ENCODE measurements at places on chromosomes 2 and 18.
A peak's percentile ranks its signal among the peaks of the same experiment; 100 is the strongest.

DNA sequence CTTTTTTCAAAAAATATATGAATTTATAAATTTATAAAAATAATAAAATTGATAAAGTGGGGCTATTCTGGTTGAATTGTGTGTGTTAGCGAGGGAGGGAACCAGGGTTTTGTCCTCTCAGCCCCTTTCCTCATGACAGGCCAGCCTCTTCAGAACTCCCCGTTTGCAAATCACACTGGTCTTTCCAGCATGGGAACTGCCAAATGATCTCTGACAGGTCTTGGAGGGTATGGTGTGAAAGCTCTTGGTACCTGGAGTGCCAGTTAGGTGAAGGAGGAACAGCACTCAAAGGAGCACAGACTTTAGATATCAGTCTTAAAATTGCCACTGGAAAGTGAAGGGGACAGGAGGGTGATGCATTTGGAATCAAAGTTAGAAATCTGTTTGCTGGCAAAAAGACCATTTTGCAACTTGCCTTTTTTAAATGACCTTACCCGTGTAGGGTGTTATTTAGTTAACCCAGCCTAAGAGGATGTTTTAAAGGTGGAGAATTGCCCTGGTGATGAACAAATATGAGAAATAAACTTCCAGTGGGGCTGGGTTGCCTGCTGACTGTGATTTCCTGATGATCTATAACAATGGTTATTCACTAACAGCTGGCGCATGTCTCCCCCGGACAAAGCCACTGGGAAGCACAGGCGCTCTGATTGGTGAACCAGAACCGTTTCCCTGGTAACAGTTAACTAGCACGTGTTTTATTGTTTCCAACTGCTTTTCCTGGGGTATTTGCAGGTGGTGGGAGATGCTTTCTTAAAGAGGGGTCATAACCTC lies 85.3 kb upstream of the EFEMP1 start:
- DNase-seq = peak; percentile 50

GRCh38 chr2:127411653-127412369 lies 6.4 kb upstream of the PROC start:
- no peak for DNase-seq

- no peak for DNase-seq
Measured at GRCh38 chr2:58146707-58147106, 94.4 kb downstream of the FANCL start.

DNA sequence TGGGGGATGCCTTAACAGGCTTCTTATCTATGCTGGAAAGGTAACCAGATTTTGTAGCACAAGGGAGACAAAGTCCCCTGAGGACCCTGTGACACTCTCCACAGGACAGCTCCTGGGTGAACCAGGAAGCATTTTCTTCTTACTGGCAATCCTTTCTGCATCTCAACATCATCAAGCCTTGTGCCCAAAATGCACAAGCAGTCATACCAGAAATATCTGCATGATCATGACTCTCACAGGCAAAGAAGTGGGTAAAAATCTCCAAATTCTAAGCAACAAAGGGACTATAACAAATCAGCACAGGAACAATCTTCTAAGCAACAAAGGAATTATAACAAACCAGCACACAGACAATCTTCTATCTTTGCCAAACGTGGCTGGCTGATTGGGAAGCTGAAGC lies 99.1 kb upstream of the CD226 start:
- DNase-seq = no peak

DNA sequence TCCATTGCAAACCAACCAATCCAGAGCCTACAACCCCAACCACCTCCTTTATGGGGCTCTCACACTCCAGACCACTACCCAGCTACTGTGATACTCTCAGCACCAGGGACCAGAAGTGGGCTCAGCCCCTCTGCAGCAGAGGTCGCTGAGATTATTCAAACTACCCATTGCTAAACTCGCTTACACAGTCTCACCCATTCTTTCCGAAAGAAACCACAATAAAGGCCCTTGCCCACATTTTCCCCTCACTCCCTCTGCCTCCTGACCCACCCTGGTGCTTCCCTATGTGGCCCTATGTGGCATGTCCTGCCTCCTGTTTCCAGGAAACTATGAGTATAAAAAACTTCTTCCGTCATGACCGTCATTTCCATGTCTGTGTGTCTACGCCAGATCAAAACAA lies 10.7 kb downstream of the TEX51 start:
- DNase-seq = no peak

DNA sequence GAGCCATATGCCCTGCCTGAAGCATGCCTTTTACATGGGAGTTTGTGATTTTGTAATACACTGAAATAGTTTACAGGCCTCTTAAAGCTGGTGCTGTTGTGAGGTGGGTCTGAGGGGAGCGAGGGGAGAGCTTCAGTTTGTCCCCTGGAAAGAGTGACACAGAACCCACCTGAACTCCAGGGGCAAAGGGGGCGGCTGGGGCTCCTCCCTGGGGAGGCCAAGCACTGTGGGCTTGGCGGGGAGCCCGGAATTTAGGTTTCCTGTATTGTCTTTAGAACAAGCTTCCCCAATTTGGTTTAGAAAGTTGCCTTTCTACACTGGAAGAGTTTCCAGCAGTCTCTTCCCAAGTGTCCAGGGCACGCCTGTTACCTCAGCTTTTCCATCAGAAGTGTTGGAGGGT lies 75.7 kb downstream of the VAPA start:
- no peak for DNase-seq

GRCh38 chr2:18209934-18210639 lies 331.6 kb downstream of the KCNS3 start:
- peak; percentile 50 for DNase-seq

- no peak for DNase-seq
Measured at GRCh38 chr2:862731-863466, 87.8 kb upstream of the SNTG2 start.

GRCh38 chr2:113255140-113256070 lies 23.3 kb downstream of the PAX8 start:
- DNase-seq = no peak

GRCh38 chr2:157258520-157259326 lies 1.2 kb downstream of the GALNT5 start:
- DNase-seq = no peak

GRCh38 chr18:48933578-48934414 lies 17.0 kb downstream of the SMAD7 start:
- no peak for DNase-seq

DNA sequence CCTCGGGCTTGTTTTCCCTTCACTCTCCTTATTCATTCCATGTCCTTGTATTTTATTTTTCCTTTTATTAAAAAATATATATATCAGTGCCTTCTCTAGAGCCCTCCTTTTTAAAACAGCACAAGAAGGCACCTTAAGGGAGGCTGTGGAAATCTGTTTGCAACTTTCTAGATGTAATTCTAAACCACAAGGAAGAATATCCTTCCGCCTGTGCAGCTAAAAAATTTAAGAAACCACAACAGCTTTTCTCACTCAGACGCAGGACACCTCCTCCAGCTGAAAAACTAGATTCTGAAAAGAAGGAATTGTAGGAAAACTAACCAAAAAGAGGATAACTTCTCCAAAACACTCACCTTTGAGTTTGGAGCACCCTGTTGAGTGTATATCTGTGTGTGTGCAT lies 142.2 kb downstream of the BCL11A start:
- no peak for DNase-seq

DNA sequence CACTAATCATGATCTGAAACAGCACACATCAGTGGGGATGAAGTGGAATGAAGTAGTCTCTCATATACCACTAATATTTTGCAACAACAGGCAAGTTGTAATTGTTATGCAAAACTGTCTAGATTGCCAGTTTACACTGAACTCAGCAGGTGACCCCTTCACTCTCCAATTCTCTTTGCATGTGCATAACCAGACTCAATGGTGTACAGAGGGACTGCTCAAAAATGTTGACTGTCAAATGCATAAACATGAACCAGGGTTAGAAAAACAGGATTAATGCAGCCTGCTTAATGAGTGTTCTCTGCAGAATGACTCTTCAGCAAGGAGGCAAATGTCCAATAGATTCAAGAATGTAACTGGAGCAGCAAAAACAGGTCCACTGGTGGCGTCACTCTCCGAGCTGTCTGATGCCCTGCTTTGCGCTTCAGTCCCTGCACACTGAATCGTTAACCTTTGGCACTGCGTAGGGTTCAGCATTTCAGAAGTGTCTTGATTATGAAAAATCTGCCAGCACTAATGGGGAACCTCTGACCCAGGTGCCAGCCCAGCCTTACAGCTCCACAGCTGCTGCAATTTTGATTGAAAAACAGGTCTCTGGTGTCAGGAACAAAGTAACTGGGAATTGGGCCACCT lies 209.3 kb downstream of the TDRD15 start:
- no peak for DNase-seq

- DNase-seq = no peak
Measured at GRCh38 chr2:169693360-169693759, 845 bp downstream of the CFAP210 start.

GRCh38 chr2:56099963-56100362 lies 83.8 kb upstream of the CCDC85A start:
- DNase-seq = no peak

GRCh38 chr2:33380719-33381118 lies 95.7 kb upstream of the RASGRP3 start:
- no peak for DNase-seq

- no peak for DNase-seq
Measured at GRCh38 chr2:195320413-195320973, 336.5 kb upstream of the SLC39A10 start.

DNA sequence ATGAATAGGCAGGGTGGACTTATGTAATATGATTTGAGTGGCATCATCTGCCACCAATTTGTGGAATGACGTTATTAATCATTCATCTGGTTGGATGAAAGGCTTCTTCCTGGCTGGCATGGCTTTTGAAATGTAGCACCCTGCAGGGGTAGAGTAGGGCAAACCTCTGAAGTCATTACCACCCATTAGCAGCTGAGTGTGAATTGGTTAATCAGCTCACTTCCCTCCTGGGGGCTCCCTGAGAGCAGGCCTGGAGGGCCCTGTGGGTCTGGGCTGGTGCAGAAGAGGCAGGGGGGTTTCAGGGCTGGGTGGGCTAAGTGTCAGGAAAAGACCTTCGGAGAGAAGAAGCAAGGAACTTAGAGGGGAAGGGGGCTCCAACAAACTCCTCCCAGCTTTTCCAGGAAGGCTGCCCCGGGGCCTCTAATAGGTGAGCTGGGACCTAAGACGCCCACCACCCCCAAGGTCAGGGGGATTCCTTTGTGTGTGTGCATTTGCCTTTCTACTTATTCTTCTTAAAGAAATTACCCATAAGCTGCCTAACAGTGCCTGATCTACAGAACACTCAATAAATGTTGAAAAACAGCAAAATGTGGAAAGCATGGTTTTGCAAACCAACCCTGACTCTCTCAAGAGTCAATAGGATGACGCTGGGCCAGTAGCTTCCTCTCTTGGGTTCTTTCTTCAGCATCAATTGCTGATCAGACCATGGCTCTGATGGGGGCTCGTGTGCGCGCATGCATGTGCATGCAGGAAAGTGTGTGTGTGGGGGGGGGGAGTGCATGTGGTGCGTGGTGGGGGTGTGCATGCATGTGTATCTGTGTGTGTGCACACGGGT lies 49.7 kb upstream of the ZNF516 start:
- no peak for DNase-seq

- DNase-seq = no peak
Measured at GRCh38 chr2:232449964-232450363, 6.0 kb upstream of the ALPI start.

DNA sequence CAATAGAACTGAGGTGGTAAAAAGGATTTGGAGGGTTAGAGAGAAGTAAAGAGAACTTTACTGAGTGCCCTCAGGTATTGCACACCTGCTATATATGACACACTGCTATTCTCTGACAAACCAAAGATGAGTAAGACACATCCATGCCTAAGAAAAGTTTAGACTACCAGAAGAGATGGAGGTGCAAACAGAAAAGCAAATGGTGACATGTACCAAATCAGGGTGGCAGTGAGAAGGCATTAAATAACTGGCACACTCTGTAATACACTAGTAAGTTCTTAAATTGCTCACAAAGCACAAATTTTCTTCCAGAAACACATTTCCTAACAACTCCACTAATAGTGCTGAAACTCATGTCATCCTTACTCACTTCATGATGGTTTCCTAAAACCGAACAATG lies 88.6 kb downstream of the KCTD18 start:
- no peak for DNase-seq

GRCh38 chr2:196962325-196962724 lies 35.8 kb upstream of the PGAP1 start:
- DNase-seq = no peak

GRCh38 chr18:71902482-71902881 lies 641.7 kb downstream of the CBLN2 start:
- no peak for DNase-seq

DNA sequence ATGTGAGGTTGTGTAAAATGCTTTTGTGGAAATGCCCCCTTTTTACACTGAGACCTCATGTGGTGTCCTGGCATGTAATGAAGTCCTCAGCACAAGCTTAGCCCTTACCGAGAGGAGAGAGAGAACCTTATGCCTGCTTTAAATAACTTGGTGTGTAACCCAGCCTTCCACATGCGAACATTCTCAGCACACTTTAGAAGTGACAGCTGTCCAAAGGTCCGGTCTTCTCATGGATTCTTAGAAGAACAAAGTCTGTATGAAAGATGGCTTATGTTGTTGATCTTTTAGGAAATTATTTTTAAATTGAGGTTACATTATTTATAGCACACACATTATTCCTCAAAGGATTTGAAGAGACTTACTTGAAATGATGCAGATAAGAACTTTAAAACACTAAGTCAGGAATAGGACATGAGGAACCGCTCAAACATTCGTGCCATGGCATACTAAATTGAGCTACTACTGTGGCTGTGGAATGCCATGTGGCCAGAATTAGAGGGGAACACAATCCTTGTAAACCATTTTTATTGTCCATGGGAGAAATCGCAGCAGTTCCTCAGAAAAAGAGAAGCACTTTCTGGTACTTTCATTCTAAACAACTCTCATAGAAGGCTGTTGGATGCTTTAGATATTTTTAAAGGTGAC lies 79.6 kb downstream of the WDSUB1 start:
- DNase-seq = no peak

GRCh38 chr2:47528455-47528854 lies 125.5 kb downstream of the MSH2 start:
- no peak for DNase-seq

- DNase-seq = peak; percentile 17
Measured at GRCh38 chr2:149399934-149400615, 69.7 kb downstream of the LYPD6 start.

- DNase-seq = peak; percentile 72
Measured at GRCh38 chr2:174335988-174336500, 1.3 kb downstream of the SP9 start.

- no peak for DNase-seq
Measured at GRCh38 chr2:36403675-36404230, 48.2 kb downstream of the CRIM1 start.

Data from NCI-H510A (cell line).